Esophagus muscularis mucosa (tissue), 4 donors: ENCODE measurements at places on chromosomes 4 and X. TPM values are rescaled to one million over a fixed set of nuclear protein-coding genes. Genes with fewer than 3 reads are reported as not detected.
A peak's percentile ranks its signal among the peaks of the same experiment; 100 is the strongest.

DNA sequence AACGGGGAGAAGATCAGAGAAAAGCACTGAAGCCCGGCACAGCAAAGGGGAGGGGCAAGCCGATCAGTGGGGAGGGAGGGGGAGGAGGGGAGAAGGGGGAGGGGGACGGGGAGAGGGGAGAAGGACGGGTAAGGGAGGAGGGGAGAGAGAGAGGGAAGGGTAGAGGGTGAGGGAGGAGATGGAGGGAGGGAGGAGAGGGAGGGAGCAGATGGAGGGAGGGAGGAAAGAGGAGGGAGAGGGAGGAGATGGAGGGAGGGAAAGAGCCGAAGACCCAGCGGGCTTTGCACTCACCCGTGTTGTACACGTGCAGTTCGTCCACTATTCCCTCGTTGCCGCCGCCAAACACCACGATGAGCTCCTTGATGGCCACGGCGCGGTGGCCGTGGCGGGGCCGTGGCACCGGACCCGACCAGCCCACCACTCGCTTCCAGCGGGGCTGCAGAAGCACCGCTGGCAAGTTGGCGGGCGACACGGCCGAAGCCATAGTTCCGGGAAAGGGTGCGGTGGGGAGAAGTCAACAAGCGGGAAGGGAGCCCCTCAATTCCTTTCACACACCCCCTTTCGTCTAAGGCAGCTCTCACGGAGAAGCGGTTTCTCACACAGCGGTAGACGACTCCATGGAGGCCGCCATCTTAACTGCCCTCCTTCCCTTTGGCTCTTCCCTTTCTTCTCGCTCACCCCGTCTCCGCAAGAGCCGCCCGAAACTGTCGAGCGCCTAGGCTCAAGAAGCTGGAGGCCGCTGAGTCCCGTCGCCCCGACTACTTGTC lies 1.1 kb downstream of the HCFC1 start:
- H3K4me3 ChIP-seq = peak overlapping the region; percentile 72
- DNase-seq = no peak

- no peaks in the 10 kb centered on the region for H3K4me1 ChIP-seq
- H3K27ac ChIP-seq = no peak overlapping the region
Observed at GRCh38 chr4:68218044-68218443, 27.4 kb downstream of the TMPRSS11B start.

GRCh38 chrX:72176981-72177380 lies 4.6 kb upstream of the PIN4 start:
- no peak overlapping the region for H3K4me3 ChIP-seq
- DNase-seq = no peak
- H3K27ac ChIP-seq = no peak overlapping the region
- H3K4me1 ChIP-seq = no peaks in the 10 kb centered on the region

- no peak for DNase-seq
- H3K4me3 ChIP-seq = no peak overlapping the region
- H3K4me1 ChIP-seq = no peaks in the 10 kb centered on the region
- no peaks in the 10 kb centered on the region for H3K27me3 ChIP-seq
Observed at GRCh38 chr4:154727540-154727939, 16.3 kb upstream of the LRAT start.

DNA sequence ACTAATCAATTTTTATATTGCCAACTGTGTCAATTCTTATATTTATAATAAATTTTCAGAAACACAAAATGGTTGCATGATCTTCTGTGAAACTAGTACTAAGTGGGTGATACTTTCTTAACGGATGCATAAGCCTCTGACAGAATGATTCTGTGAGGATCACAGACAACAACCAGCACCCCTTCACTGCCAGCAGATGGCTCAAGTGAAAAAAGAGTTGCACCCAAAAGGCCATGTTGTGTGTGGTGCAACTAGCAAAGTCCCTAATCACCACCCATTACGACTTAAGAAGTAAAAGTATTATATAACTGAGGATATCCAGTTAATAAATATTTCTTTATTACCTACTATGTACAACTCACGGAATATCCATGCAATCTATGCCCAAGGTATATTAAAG lies 334.0 kb downstream of the PCDH19 start:
- no peak overlapping the region for H3K4me3 ChIP-seq
- no peaks in the 10 kb centered on the region for H3K36me3 ChIP-seq
- no peak overlapping the region for H3K27ac ChIP-seq

GRCh38 chr4:36422607-36423006 lies 141.2 kb downstream of the DTHD1 start:
- no peak overlapping the region for H3K4me3 ChIP-seq
- H3K27ac ChIP-seq = no peak overlapping the region
- H3K36me3 ChIP-seq = no peaks in the 10 kb centered on the region
- H3K27me3 ChIP-seq = peaks cover 8% of the 10 kb centered on the region

DNA sequence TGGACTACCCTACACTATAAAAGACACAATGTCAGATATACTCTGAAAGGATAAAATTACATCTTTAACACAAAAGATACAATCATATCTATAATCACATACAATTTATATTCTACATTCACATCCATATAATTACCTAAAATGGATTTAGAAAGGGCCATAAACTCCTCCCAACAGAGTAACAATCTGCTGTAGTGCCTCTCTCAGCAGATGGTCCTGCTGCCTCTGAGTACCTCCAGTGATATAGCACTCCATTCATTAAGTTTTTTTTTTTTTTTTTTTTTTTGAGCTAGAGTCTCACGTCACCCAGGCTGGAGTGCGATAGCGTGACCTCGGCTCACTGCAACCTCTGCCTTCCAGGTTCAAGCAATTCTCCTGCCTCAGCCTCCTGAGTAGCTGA lies 7.4 kb downstream of the ANKRD37 start:
- H3K27me3 ChIP-seq = no peaks in the 10 kb centered on the region

GUCY1A1 gene
- total RNA-seq = 59.8 TPM

GRCh38 chr4:10607206-10607605 lies 77.4 kb downstream of the CLNK start:
- H3K4me1 ChIP-seq = no peaks in the 10 kb centered on the region
- no peak overlapping the region for H3K4me3 ChIP-seq
- no peaks in the 10 kb centered on the region for H3K36me3 ChIP-seq
- no peak overlapping the region for H3K27ac ChIP-seq
- no peak for DNase-seq

DNA sequence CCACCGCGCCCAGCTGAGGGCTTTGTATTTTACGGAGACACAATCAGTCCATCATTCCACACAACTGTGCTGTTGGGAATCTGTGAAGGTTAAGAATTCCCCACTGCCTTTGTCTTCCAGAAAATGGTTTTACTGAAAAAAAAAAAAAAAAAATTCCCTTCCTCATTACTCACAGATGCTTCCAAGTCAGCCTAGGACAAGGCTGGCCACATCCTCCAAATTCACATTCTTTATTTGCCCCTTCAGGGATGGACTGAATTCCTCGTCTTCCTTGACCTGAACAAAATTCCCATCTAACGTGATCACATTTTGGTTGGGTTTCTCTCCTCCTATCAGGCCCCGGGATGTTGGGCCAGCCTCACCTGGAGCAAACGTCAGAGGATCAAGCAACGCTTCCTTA lies 130.3 kb downstream of the DHRSX start:
- no peak overlapping the region for H3K27ac ChIP-seq
- no peaks in the 10 kb centered on the region for H3K27me3 ChIP-seq
- DNase-seq = no peak
- no peak overlapping the region for H3K4me3 ChIP-seq
- H3K4me1 ChIP-seq = no peaks in the 10 kb centered on the region
- no peaks in the 10 kb centered on the region for H3K36me3 ChIP-seq

GRCh38 chr4:20832826-20833225 lies 132.6 kb downstream of the PACRGL start:
- no peak for DNase-seq
- no peaks in the 10 kb centered on the region for H3K36me3 ChIP-seq

DNA sequence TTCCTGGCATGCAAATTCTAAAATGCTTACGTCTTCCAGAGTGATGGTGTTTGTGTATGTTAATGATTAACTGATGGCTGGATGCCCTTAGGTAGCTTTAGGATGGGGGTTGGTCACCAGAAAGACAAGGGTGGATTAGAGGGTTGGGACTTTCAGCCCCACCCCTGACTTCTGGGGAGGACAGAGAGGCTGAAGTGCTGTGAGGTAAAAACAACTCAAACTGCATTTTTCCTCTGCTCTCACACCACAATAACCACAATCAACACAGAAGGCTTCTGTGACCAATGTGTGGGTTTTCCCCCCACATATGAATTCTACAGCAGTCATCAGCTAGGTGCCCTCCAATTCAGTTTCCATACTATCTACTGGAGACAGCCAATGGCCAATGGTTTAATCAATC lies 18.7 kb upstream of the DDIT4L start:
- H3K27ac ChIP-seq = no peak overlapping the region
- H3K27me3 ChIP-seq = no peaks in the 10 kb centered on the region
- no peak overlapping the region for H3K4me3 ChIP-seq
- H3K4me1 ChIP-seq = no peaks in the 10 kb centered on the region

- peaks cover 4% of the 10 kb centered on the region for H3K4me1 ChIP-seq
- no peak for DNase-seq
- H3K27ac ChIP-seq = no peak overlapping the region
- no peaks in the 10 kb centered on the region for H3K27me3 ChIP-seq
- no peaks in the 10 kb centered on the region for H3K36me3 ChIP-seq
- H3K4me3 ChIP-seq = peak overlapping the region; percentile 40
Observed at GRCh38 chr4:77193511-77194102, 36.6 kb downstream of the CCNG2 start.

- no peak overlapping the region for H3K4me3 ChIP-seq
- no peak overlapping the region for H3K27ac ChIP-seq
- no peak for DNase-seq
- no peaks in the 10 kb centered on the region for H3K4me1 ChIP-seq
Observed at GRCh38 chr4:42278709-42279324, 118.5 kb upstream of the SHISA3 start.

DNA sequence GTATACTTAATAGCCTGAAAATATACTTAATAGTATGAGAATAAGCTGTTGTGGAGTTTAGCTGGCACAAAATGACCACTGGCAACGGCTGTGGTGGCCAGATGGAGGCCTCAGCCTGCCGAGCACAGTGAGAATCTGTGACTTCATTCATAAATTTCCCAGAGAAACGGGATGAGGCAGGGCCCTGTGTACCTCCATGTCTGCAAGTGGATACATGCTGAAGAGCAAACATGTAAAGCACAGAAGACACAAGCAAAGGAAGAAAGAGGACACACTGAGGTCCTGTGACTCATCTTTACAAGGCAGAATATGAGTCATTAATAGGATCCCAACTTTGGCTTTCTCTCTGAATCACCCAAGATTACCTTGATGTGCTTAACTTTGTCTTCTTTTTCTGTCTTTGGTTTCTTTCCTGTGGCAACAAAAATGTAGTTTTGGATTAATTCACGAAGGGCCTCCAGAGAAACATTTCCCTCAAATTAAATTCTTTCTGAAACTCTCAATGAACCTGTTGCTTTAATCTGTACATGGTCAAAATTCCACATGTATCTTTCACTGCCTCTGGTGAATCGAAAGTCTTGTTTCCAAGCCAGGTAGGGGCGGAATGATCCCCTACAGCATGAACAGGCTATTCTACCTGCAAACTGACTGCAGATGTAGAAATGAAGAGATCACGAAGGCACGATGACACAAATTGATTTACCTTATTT lies 56.4 kb downstream of the IRF2 start:
- peak overlapping the region; percentile 64 for H3K27ac ChIP-seq
- H3K4me1 ChIP-seq = peaks cover 36% of the 10 kb centered on the region
- H3K36me3 ChIP-seq = peaks cover 13% of the 10 kb centered on the region
- no peak for DNase-seq
- no peak overlapping the region for H3K4me3 ChIP-seq

DNA sequence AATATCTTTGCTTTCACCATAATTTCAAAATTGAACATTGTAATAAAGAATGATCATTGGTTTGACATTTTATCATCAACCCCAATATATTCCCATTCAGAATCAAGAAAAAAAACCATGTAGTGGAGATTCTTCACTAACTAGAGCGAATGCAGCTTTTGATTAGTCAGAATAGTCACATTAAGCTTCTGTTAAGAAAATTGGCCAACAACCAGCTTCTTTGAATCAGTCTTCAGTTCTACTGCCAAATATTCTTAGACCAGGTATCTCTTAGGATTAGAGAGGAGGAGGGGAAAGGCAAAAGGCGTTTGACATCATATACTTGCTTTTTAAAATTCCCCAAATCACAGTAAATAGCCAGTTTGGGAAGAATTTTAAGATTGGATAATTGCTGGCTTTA lies 22.2 kb upstream of the TBC1D8B start:
- no peaks in the 10 kb centered on the region for H3K27me3 ChIP-seq
- H3K4me1 ChIP-seq = no peaks in the 10 kb centered on the region
- no peaks in the 10 kb centered on the region for H3K36me3 ChIP-seq
- H3K4me3 ChIP-seq = no peak overlapping the region

GLRB gene
- total RNA-seq = 2.0 TPM

SMPX gene
- total RNA-seq = 37.1 TPM

PRR32 gene
- not detected for total RNA-seq

- DNase-seq = peak; percentile 57
- no peak overlapping the region for H3K27ac ChIP-seq
- no peaks in the 10 kb centered on the region for H3K4me1 ChIP-seq
- H3K36me3 ChIP-seq = no peaks in the 10 kb centered on the region
- no peak overlapping the region for H3K4me3 ChIP-seq
Observed at GRCh38 chr4:17771284-17771908, 10.0 kb downstream of the FAM184B start.

DNA sequence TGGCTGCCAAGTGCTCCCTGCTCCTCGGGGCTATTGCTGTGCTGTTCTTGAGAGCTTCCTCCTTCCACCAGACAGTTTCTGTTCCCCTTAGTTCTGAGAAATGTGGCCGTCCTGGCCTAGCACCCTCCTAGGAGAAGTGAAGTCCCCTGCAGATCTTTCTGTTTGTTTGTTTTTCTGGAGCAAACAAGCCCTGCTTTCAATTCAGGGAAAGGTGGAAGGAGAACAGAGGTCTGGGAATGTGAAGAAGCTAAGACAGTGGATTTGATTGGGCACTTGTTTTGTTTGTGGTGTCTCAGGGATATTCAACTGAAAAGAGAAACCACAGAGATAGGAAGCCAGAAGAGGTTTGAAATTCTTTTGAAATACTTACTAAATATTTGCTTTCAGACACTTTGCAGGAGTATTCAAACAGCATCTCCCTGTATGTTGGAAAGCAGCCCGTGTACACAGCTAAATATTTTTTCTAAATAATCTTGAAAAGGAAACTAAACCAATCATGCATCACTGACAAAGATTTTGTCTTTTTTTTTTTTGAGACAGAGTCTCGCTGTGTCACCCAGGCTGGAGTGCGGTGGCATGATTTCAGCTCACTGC lies 36.5 kb upstream of the PPM1K start:
- H3K27me3 ChIP-seq = no peaks in the 10 kb centered on the region
- no peaks in the 10 kb centered on the region for H3K36me3 ChIP-seq
- DNase-seq = no peak

- DNase-seq = no peak
- no peaks in the 10 kb centered on the region for H3K4me1 ChIP-seq
- H3K27me3 ChIP-seq = no peaks in the 10 kb centered on the region
- peaks cover 23% of the 10 kb centered on the region for H3K36me3 ChIP-seq
- no peak overlapping the region for H3K4me3 ChIP-seq
- H3K27ac ChIP-seq = no peak overlapping the region
Observed at GRCh38 chr4:1396806-1397455, 9.3 kb downstream of the NKX1-1 start.

MGARP gene
- total RNA-seq = 3.3 TPM

- DNase-seq = no peak
- H3K4me1 ChIP-seq = peaks cover 16% of the 10 kb centered on the region
- peak overlapping the region; percentile 38 for H3K27ac ChIP-seq
Observed at GRCh38 chr4:6308899-6309643, 39.4 kb downstream of the WFS1 start.

SPP1 gene
- total RNA-seq = 18.9 TPM

PSAPL1 gene
- not detected for total RNA-seq
